ENCODE measurements at places on chromosomes 7 and 10.

GRCh38 chr10:122021379-122021778 is 32.4 kb downstream of the TACC2 start:
- H3K36me3 ChIP-seq: no peaks in the 10 kb centered on the region
- no peak overlapping the region for H3K4me3 ChIP-seq
- H3K4me1 ChIP-seq: no peaks in the 10 kb centered on the region
- H3K27ac ChIP-seq: no peak overlapping the region

DNA sequence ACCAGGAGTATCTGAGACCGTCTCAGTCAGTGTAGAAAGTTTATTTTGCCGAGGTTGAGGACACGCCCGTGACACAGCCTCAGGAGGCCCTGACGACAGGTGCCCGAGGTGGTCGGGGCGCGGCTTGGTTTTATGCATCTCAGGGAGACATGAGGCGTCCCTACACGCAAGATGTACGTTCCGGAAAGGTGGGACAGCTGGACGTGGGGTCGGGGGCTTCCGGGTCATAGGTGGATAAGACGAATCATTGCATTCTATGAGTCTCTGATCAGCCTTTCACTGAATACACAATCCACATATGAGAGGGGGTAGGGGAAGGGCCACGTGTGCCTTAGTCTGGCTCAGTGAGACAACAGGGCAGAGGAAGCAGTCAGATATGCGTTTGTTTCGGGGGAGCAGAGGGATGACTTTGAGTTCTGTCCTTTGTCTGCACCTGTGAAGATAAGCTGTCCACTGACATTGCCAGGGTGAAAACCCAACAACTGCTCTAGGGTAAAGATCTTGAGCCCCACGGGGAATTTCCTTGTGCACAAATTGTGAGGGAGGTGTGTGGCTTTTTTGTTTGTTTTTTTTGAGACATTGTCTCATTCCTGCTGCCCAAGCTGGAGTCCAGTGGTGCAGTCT is 66.2 kb downstream of the DNAJB6 start:
- DNase-seq: no peak
- no peaks in the 10 kb centered on the region for H3K36me3 ChIP-seq
- no peaks in the 10 kb centered on the region for H3K4me1 ChIP-seq
- H3K27me3 ChIP-seq: no peaks in the 10 kb centered on the region

GRCh38 chr7:2444476-2444875 is 31.7 kb downstream of the GRIFIN start:
- H3K4me3 ChIP-seq: no peak overlapping the region
- no peak for DNase-seq
- H3K27me3 ChIP-seq: no peaks in the 10 kb centered on the region
- no peaks in the 10 kb centered on the region for H3K36me3 ChIP-seq
- no peaks in the 10 kb centered on the region for H3K4me1 ChIP-seq
- H3K27ac ChIP-seq: no peak overlapping the region

DNA sequence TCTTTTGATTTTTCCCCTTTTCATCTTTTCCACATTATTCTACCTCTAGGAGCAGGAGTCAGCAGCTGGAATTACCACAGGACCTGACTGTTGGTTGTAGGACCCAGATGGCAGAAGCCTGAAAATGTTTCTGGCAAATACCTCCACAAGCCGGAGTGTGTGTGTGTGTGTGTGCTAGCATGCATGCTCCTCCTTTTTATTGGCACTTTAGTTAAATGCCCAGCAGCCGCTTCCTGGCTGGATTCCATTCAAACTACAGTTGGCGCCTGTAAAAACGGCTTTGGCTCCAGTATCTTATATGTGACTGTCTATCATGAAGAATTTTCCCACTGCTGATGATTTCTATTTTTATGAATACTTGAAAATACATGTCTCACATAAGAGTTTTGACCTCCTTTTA is 319.7 kb upstream of the SP4 start:
- no peak overlapping the region for H3K27ac ChIP-seq
- H3K27me3 ChIP-seq: no peaks in the 10 kb centered on the region
- H3K36me3 ChIP-seq: no peaks in the 10 kb centered on the region
- H3K4me1 ChIP-seq: no peaks in the 10 kb centered on the region
- DNase-seq: no peak

DNA sequence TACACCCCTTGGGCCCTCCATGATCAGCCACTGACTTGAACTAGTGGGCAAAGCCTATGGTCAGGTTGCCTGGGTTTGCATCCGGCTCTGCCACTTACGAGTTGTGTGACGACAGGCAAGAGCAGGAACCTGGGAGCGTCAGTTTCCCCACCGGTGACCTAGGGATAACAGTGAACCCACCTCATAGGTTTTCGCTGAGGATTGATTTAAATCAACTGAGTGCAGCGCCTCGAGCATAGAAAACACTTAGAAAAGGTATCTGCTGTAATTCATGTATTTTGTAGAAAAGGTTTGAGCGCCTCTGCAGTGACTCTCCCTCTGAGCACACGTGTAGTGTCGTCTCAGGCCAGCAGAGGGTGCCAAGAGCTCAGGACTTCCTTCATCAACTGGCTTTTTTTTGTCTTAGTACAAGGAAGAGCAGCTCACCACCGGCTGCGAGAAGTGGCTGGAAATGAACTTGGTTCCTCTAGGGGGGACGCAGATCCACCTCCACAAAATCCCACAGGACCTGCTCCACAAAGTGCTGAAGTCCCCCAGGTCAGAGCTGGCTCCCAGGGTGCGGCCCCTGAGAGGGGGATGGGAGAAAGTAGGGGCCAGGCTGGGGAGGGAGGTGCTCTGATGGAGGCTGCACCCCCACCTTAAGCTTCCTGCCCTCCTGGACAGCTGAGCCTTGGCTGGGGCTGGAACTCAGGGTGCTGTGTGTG is 27.7 kb downstream of the BTBD16 start:
- no peaks in the 10 kb centered on the region for H3K36me3 ChIP-seq
- peak; percentile 75 for DNase-seq
- peaks cover 4% of the 10 kb centered on the region for H3K4me1 ChIP-seq
- H3K27ac ChIP-seq: no peak overlapping the region
- no peaks in the 10 kb centered on the region for H3K27me3 ChIP-seq

DNA sequence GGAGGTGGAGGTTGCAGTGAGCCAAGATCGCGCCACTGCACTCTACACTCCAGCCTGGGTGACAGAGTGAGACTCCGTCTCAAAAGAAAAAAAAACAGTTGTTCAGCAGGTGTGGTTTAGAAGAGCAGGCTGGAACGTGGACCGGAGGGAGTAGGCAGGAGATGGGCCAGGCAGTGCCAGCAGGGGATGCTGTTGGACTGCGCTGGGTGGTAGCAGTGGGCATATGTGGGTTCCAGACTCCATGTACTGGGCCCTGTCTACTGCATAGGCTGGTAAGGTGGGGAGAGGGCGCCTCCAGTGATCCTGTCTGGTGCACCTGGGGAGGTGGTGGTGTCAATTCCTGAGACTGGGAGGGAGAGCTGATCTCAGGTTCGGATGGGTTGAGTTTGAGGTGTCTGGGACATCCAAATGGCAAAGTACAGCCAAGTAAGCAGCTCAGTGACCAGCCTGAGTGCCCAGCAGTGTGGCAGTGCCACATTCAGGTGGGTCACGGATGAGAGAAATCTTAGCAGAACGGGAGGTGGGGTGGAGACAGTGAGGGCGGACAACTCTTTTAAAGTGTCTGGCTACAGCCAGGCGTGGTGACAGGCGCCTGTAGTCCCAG is 25.9 kb downstream of the SFXN4 start:
- peaks cover 2% of the 10 kb centered on the region for H3K36me3 ChIP-seq
- H3K27me3 ChIP-seq: no peaks in the 10 kb centered on the region
- no peak overlapping the region for H3K27ac ChIP-seq

DNA sequence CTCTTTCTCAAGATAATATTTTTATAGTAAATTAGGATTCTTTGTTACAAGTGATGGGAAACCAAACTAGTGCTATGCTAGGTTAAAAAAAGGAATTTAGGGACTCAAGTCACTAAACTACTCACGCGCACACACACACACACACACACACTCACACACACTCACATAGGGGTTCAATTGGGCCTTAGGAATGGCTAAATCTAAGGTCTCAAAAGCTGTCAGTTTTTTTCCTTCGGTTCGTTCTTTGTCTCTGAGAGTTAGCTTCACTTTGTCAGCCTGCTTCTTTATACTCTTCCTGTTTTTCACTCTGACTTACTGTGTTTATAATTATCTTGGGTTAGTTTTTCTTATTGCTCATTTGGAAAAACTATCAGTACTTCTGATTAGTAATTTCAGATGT is 138.9 kb downstream of the ADK start:
- no peaks in the 10 kb centered on the region for H3K27me3 ChIP-seq
- no peak overlapping the region for H3K4me3 ChIP-seq
- no peaks in the 10 kb centered on the region for H3K4me1 ChIP-seq
- peak overlapping the region; percentile 59 for H3K27ac ChIP-seq
- H3K36me3 ChIP-seq: no peaks in the 10 kb centered on the region

GRCh38 chr7:103075337-103075918 is 488 bp downstream of the ARMC10 start:
- H3K4me1 ChIP-seq: peaks cover 13% of the 10 kb centered on the region
- H3K27ac ChIP-seq: peak overlapping the region; percentile 26
- no peaks in the 10 kb centered on the region for H3K27me3 ChIP-seq
- H3K4me3 ChIP-seq: peak overlapping the region; percentile 58
- DNase-seq: peak; percentile 79

DNA sequence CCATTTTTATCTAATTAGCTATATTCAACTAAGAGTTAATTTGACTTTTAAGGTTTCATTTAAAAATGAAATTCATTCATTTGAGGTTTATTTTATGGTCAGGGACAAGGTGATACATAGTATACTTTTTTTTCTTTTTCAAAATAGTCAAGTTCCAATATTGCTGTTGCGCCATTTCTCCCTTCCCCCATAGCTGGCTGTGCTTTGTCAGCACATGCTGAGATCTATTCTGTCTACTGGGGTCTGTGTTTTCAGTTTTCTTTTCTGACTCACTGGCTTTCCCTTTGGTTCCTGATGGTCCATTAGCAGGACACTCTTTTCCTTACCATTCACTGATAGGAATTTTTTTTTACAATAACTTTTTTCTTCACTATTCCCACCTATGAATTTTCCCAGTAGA is 336.4 kb upstream of the TMEM229A start:
- H3K27me3 ChIP-seq: no peaks in the 10 kb centered on the region
- no peaks in the 10 kb centered on the region for H3K4me1 ChIP-seq
- H3K4me3 ChIP-seq: no peak overlapping the region
- no peak overlapping the region for H3K27ac ChIP-seq
- DNase-seq: no peak
- no peaks in the 10 kb centered on the region for H3K36me3 ChIP-seq

DNA sequence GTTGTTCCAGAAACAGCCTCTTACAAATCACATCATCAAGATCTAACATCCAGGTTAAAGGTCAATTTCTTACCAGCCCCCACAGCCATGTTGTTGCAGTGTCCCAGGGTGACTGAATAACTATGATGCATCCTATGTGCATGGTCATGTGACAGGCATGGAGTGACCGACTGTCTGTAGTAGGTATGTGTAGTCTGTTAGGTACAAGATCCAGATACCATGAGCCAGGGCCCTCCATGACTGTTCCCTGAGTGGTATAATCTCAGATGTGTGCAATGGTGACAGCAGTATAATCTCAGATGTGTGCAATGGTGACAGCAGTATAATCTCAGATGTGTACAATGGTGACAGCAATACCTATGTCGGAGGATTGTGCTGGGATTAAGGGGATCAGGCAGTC is 8.8 kb downstream of the CDHR3 start:
- no peaks in the 10 kb centered on the region for H3K4me1 ChIP-seq
- H3K27me3 ChIP-seq: no peaks in the 10 kb centered on the region
- H3K36me3 ChIP-seq: no peaks in the 10 kb centered on the region
- H3K27ac ChIP-seq: no peak overlapping the region

DNA sequence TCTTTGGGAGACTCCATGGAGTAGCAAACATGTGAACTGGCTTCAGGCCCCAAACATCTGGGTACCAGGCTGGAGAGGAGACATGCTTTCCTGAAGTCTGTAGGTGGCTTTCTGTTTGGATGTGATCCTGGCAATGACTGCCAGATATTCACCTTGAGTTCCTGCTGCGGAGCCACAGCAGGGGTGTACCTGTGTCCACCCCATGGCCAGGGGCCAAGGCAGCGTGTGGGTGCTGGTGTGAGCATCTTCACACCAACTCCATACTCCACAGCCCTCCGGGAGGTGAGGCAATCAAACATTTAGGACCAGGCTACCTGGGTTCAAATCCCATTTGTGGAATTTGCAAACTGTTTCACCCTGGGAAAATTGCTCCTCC is 113.0 kb downstream of the ADCY1 start:
- H3K27ac ChIP-seq: no peak overlapping the region
- no peaks in the 10 kb centered on the region for H3K4me1 ChIP-seq
- DNase-seq: no peak
- no peaks in the 10 kb centered on the region for H3K36me3 ChIP-seq
- no peaks in the 10 kb centered on the region for H3K27me3 ChIP-seq

DNA sequence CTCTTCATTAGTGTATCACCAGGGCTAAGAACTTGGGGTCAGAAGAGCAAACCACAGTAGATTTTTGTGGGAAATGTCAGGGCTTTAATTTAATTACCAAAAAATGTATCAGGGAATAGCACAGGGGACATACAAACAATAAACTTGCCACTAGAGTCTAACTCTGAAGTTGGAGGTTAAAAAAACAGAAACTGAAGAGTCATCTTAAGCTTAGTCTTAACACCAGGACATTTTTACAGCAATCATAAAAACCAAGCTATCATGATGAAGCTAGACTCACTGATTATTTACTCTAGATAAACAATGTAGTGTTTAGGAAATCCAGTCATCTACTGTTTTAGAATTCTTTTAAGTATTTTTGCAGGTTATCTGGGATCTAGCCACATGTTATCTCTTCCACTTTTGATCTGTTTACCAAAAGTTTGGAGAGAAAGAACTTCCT is 48.4 kb upstream of the GLI3 start:
- H3K4me1 ChIP-seq: no peaks in the 10 kb centered on the region
- H3K27me3 ChIP-seq: no peaks in the 10 kb centered on the region
- H3K36me3 ChIP-seq: no peaks in the 10 kb centered on the region
- no peak for DNase-seq
- no peak overlapping the region for H3K27ac ChIP-seq
- H3K4me3 ChIP-seq: no peak overlapping the region

DNA sequence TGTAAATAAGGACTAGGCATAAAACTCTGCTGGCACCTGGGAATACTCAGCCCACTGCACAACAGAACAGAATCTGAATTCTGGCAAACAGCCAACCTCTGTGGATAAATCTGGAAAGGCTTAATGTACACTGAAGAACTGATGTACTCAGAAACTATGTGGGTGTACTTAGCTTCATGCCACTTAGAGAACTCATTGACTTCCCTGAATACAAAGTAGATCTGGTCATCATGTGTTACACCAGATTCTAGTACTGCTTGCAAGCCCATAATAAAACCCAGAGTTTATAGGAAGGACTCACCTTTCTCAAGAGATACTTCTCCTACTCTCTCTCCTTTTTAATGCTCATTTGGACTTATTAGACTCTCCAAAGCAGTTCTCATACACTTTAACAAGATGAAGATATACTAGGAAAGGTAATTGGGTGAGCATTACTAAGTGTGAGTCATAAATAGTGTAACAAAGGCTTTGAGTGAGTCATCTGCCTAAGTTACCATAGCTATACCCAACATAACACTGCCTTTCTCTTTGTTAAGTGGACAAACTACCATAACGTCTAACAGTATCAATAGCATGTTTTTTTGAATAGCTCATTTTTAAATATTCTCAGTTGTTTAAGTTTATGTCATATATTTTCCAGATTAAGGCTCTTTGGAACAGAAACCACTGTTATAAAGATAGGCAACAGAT is 309.1 kb downstream of the MDFIC start:
- DNase-seq: no peak
- no peaks in the 10 kb centered on the region for H3K27me3 ChIP-seq
- H3K4me3 ChIP-seq: no peak overlapping the region
- H3K36me3 ChIP-seq: no peaks in the 10 kb centered on the region
- no peak overlapping the region for H3K27ac ChIP-seq
- H3K4me1 ChIP-seq: no peaks in the 10 kb centered on the region

Measured in B cell (primary cell).